ENCODE measurements at places on chromosomes 6 and 20.
A peak's percentile ranks its signal among the peaks of the same experiment; 100 is the strongest.

DNA sequence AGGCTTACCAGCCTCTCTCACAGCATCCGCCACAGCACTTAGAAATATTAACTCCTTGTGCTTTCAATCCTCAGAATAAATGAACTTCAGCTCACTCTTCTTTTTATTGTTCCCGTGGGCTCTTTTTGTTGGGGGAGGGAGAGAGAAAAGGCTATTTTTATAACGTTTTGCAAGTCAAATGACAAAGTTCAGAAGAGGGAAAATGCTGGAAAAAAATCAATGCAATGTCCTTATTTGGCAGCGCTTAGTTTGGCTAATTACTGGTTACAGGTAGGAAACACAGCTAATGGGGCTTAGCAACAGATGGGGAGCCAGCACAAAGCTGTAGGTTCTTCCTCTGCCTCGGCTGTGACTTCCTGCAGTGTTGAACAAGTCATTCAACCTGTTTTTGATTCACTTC is 1067.0 kb upstream of the MAP3K7 start:
- no peak for DNase-seq

DNA sequence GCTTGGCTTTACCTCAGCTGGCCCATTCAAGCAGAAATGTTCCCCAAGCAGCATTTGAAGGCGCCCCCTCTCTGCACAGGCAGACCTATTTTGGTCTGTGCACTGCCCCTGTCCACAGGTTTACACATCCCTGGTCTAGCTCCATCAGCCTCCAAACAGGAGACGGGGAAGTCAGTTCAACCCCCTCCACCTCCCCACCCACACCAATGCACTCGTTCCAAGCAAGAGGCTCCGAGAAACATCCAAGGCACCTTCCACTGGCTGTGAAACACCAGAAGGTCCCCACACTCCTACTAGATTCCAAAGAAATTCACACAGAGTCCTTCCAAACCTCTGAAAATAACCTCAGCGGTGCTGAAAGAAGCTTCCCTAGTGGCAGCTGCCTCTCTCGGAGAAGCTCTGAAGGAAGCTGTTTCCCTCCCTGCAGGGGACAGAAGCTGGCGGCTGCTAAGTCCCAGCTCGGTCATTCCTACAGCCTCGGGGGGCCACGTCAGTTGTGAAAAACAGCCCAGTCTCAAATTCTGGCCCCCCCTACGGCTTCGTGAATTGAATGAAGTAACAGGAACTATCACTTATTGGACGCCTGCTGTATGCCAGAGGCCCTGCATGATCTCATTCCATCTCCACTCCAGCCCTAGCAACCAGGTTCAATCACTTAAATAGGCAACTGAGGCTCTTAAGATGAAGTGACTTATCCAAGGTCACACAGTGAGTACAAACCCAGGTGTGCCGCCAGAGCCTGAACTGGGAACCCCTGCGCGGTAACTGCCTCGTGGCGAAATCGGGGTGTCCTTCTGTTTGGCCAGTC is 815 bp downstream of the SPATA2 start:
- DNase-seq = no peak

DNA sequence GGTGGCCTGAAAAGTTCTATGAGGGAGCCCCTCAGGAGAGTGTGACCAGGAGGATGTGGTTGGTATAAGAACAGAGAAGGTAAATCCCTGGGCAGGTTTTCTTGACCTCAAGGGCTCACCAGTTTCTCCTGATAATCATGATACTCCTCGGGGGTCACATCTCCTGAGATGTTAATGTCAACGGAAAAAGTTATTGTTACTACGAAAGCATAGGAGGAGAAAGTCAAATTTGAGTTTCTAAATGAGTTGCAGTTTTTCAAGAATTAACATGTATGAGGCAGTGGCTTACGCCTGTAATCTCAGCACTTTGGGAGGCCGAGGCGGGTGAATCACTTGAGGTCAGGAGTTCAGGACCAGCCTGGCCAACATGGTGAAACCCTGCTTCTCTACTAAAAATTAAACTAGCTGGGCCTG is 23.4 kb downstream of the MGME1 start:
- no peak for DNase-seq

GRCh38 chr20:33119725-33120720 is 40.6 kb downstream of the BPIFB4 start:
- no peak for DNase-seq

DNA sequence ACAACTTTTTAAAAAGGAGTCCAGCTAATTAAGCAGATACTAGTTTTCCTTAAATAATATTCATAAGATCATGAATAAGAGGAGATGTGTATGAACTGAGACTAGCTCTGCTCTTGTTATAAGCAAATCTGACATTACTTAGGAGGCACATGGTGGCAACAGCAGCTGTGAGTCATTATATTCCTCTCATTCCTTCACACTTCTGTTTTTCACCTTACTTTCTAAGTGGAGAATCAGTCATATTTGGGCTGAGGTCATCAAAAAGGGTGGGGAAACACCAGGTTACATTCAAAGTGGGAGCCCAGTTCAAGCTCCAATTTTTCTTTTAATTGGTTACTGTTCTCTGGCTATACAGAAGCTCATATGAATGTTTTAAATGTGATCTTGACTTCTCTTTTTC is 6.0 kb upstream of the RIPPLY2 start:
- no peak for DNase-seq

DNA sequence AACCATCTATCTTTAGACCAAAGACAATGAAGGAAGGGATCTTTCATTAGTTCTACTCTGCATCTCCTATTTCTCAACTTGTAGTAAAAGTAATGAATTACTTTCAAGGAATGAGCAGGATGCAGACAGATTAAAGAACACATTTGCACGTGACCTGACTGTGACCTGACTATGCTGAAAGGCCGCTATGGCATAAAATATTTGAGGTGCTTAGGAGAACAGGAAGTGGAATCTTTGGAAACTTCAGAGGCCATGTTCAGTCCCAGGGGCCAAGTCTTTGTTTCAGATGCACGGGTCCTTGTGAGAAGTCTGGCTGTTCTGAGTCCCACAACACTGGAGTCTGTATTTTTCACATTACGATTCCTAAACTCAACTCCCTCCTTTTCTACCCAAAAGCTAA is 41.0 kb downstream of the NINL start:
- DNase-seq = no peak

DNA sequence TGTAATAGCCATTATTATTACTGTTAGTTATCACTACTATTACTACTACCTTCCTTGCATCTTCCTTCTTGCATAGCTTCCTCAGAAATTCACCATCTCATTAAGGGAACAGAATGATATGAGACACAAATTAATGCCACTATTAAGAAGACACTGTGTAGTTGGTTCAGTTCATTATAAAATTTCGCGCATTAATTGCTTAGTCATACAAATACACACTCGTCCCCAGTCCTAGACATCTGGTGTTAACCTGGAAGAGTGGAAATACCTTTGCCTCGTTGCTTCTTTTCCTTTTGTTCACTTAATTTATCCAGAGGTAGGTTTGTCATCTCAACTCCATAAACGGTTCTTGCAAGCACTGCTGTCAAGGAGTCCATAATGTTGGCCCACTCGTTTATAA is 107.5 kb downstream of the RALGAPA2 start:
- no peak for DNase-seq

DNA sequence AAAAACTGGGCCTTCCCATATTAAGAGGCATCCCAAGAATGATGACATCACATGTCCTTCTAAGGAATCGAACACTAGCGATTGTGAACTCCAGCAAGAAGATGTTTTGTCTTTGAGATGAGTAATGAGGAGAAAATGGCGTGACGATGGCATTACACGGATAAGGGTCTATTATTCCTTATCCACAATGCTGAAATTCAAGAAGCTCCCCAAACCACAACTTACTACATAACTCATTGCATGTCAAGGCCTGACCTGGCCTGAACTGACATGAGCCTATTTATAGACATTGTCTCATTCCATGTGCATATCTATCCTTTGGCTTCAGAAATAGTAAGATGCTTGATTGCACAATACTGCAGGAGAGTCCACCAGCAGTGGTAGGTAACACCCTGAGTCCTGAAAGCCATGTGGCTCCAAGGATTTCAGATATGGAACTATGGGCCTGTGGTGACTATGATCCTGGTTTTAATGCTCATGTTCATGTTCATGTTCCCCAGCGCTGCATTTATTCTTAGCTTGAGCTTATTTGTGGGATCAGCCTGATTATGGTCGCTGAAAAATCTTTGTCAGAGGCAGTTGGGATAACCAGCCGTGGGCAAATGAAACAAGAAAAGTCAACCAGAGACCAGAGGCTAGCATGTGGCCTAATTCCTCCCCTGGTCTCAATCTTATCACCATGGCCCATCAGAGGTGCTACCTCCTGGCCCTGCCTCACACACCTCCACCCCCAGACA is 183.2 kb upstream of the JARID2 start:
- DNase-seq = peak; percentile 85
